ENCODE measurements at places on chromosomes 3 and 15.
A peak's percentile ranks its signal among the peaks of the same experiment; 100 is the strongest.

DNA sequence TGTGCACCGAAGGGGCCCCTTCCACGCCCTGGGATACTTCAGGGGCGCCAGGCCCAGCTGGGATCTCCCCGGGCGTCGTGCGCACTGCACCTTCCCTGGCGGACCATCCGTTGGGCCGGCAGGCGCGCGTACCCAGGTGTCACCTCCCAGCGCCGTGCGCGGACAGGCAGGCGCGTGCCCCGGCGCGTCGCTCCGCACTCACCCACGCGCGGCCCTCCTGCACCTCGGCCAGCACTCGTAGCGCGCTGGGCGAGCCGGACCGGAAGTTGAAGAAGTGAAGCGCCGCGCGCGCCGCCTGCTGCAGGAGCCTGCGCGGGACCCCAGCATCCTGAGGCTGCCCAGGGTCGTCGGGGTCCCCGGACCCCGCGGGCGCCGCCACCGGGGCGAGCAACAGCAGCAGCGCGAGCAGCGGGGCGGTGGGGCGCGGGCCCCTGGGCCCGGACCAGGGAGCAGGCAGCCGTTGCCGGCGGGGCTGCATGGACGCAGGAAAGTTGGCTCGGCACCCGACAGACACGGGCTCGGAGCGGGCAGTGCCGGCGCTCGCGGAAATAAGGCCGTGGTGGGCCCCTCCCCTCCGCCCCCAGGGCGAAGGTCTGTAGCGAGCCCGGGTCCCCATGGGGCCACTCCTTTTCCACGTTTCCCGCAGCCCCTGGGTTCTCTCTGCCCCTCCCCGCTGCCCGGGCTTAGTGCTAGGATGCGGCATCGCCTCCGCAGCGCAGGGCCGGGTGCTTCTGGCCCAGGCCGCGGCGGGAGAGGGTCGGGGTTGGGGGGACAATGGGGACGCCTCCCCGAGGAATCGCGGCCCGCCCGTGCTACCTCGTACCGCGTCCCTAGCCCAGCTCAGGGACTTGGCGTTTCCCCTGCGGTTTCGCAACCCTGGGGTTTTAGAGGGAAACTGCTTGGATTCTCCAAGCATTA, at the start of gene RARRES1:
Gene RARRES1 (minus strand): TSS at position 520 of the 918 bp plus-strand sequence. CDS start 42 bp downstream, at position 478.
- DNase-seq = peak; percentile 21

DNA sequence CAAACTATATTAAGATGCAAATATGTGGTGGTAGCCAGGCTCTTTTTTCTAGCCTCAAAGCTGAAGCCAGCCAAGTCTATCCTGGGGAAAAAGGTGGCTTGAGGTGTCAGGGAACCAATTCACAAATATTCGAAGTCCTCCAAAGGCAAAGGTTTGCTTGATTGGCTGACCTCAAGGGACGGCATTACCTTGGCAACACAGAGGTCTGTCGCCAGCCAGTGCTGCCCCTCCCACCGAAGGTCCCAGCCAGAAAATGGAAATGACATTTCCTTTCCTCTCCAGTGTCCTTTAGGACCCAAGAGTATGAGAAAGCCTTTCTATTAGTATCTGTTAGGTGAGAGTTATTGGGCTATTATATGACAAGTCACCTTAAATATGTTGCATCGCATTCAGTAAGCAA, 96.0 kb upstream of the LIMD1 start:
- no peak for DNase-seq

GRCh38 chr3:42846685-42847522, 28.8 kb downstream of the CYP8B1 start:
- peak; percentile 21 for DNase-seq

GRCh38 chr3:25589783-25590258, 74.9 kb downstream of the TOP2B start:
- DNase-seq = no peak

- no peak for DNase-seq
Observed at GRCh38 chr3:33881156-33882064, 83.0 kb downstream of the PDCD6IP start.

DNA sequence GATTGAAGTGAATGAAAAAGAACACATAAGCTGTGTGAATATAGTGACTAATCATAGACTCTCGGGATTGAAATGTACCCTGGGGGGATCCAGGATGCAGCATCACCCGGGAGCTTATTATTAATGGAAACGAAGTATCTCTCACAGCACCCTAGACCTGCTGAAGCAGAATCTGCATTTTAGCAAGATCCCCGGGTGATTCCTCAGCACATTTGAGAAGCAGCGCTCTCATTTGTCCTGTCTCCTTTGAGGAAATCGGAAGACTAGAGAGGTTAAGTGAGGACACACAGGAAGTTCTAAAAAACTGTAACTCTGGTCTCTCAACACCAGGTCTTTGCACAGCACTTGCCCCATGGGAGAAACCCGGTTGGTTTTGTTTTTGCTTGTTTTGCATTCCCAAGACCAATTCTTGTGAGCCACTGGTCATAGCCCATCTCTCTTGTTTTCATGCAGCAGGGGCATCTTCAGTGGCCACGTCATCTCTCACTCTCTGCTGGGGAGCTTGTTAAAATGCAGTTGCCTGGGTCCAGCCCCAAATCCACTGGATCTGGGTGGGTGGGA, 30.2 kb downstream of the ZNF710 start:
- DNase-seq = peak; percentile 23

- DNase-seq = no peak
Observed at GRCh38 chr15:93253681-93254080, 164.7 kb upstream of the RGMA start.

DNA sequence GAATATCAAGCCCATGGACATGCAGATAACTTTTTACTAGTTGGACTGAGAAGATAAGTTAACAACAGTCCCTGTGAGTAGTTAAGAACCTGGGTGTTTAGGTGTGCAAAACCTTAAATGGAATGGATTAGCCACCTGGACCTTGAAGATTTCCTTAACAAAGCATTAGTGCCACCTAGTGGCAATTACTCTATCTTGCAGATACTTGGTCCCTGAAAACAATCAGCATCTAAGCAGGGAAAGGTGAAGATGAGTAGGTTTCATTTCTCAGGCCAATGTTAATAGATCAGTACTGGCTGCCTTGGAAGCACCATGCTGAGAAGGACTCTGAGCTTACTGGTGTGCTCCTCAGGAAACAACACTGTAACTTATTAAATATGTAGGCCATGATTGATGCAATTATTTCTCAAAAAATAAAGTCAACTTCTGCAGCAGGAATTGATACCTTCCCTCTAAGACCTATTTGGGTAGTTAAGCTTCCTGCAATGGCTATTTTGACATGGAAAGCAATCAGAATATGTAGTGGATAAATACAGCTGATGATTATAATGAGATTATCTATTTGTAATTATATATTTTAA, 329.4 kb downstream of the TBC1D5 start:
- peak; percentile 46 for DNase-seq

- DNase-seq = no peak
Observed at GRCh38 chr3:126119008-126119675, 35.2 kb upstream of the SLC41A3 start.

DNA sequence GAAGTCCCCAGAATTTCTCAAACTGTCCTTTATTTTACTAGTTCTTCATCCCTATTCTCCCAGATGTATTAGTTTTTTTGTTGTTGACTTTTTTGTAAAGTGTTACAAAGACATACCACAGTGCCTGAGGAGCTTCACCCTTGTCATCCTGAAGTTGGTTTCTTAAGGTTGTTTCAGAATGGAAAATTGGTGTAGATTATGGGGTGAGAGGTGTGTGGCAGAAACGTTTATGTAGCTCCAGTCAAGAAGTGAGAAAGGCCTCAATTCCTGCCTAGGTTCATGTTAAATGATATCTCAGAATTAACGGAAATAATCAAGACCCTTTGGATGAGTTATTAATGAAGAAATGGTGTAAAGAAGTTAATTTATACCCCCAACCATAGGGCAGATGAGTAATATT, 6.8 kb downstream of the EDEM1 start:
- DNase-seq = no peak

DNA sequence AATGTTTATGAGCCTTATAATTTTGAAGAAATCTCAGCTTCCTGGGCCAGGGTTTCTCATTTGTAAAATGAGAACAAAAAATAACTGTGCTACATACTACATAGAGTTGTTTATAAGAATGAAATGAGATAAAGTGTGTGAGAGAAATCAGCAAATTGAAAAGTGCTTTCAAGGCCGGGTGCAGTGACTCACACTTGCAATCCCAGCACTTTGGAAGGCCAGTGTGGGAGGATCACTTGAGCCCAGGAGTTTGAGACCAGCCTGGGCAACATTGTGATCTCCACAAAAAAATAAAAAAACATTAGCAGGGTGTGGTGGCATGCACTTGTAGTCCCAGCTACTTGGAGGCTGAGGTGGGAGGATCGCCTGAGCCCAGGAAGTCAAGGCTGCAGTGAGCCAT, 22.4 kb downstream of the FOXB1 start:
- DNase-seq = no peak

- no peak for DNase-seq
Observed at GRCh38 chr15:32028921-32029320, 1.4 kb upstream of the CHRNA7 start.

DNA sequence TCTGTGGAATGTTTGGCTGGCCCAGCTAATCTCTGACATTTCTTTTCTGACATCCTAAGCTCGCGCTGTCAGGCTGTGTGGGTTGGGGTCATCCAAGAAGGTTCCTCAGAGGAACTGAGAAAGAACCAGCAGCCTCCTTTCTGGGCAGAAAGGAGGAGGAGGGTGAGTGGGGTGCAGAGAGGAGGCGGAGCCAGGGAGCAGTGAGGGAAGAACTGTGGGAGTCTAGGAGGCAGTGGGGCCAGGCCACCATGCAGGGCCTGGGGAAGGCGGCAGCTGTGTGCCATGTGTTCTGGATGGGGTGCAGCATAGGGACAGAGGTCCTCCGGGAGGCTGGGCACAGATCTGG, 5.3 kb downstream of the SEMA7A start:
- peak; percentile 21 for DNase-seq

GRCh38 chr3:37653466-37653865, 208.2 kb upstream of the CTDSPL start:
- no peak for DNase-seq

- DNase-seq = no peak
Observed at GRCh38 chr3:64138656-64139375, 86.5 kb downstream of the PRICKLE2 start.

- no peak for DNase-seq
Observed at GRCh38 chr3:31445701-31446100, 87.0 kb upstream of the STT3B start.
